ENCODE measurements at places on chromosomes 4 and X.

DNA sequence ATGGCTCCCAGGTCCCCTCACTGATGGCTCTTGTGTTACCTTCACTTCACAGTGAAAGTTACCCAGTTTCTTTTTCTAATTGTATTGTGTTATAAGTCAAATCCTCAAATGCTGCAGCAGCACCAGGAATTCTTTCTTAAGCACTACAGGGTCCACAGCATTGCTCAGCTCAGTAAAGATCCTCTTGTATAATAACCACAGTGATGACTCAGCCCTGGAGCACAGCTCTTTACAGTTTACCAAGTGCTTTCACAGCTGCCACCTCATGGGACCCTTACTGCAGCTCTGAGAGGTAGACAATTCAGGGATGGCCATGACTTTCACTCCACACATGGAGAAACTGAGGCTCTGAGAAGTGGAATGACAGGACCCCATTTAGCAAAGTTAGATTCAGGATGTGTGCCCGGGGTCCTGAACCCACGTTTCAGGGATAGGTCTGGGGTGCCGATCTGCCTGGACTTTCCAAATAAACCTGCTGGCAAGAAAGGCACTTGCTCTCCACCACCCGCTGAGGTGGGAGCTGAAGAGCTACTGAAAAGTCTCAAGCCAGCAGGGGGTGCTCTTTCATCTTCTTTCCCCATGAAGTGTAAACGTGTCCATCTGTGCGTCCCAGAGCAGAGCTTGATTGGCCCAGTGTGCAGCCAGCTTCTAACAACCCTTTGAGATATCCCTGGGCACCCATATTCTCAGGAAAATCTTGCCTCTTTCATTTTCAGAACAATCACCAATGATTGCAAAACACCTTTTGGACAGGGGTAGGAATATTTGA, 35.7 kb upstream of the GABRQ start:
- DNase-seq: no peak

DNA sequence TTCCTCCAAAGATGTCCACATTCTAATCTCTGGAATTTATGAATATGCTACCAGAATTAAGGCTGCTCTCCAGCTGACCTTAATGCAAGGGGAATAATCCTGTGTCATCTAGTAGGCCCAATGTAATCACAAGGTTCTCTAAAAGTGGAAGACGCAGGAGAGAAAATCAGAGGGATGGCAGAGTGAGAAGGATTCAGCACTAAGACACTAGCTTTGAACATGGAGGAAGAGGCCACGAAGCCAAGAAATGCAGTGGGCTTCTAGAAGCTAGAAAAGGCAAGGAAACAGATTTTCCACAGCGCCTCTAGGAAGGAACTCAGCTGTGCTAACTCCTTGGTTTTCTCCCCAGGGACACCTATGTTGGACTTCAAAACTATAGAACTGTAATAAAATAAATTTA, 240.7 kb upstream of the TRAM1L1 start:
- DNase-seq: no peak

DNA sequence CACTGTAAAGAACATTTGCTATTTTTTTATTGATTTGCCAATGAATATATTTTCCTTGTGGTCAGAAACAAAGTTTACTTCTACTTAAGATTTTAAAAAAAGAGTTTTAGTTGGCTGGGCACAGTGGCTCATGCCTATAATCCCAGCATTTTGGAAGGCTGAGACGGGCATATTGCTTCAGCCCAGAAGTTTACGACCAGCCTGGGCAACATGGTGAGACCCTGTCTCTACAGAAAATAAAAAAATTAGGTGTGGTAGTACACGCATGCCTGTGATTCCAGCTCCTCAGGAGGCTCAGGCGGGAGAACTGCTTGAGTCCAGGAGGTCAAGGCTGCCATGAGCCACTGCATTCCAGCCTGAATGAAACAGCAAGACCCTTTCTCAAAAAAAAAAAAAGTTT, 36.8 kb downstream of the LRP2BP start:
- DNase-seq: peak; percentile 65

DNA sequence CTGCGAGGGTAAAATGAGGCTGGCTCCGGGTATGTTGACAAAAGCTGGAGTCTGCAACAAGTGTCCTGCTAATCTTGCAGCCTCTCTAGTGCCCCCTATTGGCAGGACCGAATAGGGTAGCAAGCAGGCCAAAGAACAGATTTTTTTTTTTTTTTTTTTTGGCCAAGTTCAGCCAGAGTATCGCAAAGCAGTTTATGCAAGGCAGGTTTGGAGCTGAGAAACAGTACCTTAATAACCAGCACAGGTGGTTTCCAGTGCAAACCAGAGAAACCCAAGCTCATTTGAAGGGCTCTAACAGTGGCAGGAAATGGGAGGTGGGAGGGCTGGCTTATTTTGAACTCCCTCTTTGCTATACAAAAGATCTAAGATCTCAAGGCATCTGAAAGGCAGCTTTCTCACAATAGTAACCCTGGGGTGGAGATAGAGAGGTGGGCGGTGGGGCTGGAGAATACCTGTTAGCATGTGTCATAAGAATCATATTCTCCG, 38.2 kb upstream of the OCIAD2 start:
- DNase-seq: no peak

DNA sequence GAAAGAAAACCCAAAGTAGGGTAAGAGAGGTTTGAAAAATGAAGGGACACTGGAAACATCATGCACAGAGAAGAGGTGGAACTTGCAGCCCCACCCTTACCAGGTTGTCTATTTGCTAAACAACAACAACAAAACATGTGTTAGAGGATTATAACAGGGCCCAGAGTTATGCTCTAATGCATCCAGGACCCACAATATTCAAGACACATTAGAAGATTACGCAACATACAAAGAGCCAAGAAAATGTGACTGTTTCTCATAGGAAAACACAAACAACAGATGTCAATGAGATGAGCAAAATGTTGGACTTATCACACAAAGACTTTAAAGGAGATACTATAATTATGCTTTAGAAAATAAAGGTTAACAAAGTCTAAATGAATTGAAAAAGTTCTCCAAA, 128.5 kb downstream of the LRBA start:
- DNase-seq: no peak

DNA sequence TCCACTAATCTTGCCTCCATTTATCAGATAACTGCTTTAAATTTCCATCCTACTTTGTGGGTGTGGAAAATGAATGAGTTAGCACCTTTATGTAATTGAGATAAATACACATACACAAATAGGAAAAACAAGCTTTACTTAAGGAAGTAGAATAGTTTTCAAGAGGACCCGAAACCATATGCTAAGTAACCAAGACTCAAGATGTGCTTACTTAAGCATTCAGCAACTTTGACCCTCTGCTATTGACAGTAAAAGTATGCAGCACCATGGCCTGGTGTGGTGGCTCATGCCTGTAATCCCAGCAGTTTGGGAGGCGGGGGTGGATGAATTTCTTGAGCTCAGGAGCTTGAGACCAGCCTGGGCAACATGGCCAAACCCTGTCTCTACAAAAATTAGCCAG, 29.9 kb downstream of the RNF175 start:
- DNase-seq: no peak

GRCh38 chr4:68074397-68074796, 55.3 kb downstream of the TMPRSS11F start:
- DNase-seq: no peak

- no peak for DNase-seq
These were observed 42.2 kb downstream of the ACOX3 start for GRCh38 chr4:8398347-8398746.

GRCh38 chrX:151631822-151632221, 63.4 kb upstream of the PRRG3 start:
- no peak for DNase-seq

DNA sequence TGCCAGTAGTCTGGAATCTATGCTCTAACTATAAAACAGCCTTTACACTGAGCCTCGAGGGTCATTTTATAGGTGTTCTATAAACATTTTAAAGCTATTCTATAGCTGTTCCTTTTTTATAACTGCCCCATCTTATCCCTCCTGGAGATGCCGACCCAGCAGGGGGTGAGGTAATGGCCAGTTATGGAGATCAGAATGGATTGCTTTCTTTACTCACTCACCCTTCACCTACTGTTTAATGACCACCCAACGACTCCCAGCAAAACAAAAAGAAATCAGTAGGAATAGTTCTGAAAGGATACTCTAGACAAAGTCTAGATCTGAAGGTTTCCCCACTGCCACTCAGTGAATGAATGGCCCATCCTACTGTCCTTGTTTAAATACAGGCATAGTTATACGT, 1113.1 kb downstream of the FAT4 start:
- no peak for DNase-seq

GRCh38 chr4:48018112-48018511, 1.5 kb downstream of the NIPAL1 start:
- no peak for DNase-seq

DNA sequence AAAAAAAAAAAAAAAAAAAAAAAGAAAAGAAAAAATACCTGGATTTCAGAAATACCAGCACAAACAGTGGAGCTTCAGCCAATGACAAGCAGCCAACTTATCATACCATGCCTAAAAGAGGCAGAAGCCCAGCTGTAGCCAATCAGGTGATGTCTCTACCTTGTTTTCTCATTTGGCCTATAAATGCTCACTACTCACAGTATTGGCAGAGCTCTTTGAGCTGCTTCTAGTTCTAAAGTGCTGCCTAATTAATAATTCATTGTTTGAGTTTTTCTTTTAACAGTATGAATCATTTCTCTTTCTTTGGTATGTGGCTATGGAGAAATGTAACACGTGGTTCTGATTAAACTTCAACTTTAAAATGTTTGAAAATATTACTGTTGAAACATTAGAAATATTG, 188.8 kb upstream of the TECRL start:
- no peak for DNase-seq

- DNase-seq: no peak
These were observed 357.9 kb downstream of the PPP3CA start for GRCh38 chr4:100989401-100989800.

GRCh38 chr4:189940178-189941004, at the start of gene FRG1:
Gene FRG1, plus strand, starts transcription at chr4:189940872. Its CDS starts 138 bp downstream, at chr4:189941010.
- DNase-seq: peak; percentile 97

GRCh38 chr4:32700838-32701237, 1980.7 kb downstream of the PCDH7 start:
- DNase-seq: no peak

- DNase-seq: peak; percentile 90
These were observed 367.0 kb downstream of the BCOR start for GRCh38 chrX:39730662-39731329.

DNA sequence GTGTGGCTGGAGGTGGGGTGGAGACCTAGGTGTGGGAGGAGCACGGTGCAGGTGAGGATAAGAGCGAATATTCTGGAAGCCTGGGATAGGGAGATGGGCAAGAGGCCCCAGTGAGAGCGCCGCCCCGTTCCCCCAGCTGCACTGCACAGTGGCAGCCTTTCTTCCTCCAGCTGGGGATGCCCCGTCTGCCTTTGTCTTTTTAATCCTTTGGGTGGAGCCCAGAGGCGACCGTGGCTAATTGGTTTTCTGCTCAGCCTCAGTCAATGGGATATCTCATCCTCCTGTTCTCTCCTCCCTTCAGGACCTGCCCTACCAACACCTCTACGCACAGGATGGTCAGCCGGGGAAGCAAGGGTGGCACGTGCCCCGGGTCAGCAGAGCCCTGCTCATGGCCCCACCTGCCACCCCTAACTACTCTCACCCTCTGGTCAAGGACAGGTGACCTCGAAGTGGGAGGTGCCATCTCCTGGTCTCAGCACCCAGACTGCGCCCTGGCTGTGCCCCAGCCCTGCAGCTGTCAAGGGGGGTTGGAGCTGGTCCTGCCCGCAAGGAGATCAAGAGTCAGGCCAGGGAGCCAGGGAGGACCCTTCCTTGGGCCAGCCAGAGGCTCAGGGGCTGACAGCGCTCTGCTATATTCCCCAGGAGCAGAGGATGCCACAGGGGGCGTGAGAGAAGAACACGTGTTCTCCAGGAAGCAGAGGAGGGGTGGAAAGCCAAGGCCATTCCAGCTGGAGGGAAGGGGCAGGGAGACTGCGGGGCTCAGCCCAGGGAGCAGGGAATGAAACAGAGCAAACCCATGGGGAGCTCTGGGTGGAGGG, 64.0 kb downstream of the ADRA2C start:
- DNase-seq: no peak

DNA sequence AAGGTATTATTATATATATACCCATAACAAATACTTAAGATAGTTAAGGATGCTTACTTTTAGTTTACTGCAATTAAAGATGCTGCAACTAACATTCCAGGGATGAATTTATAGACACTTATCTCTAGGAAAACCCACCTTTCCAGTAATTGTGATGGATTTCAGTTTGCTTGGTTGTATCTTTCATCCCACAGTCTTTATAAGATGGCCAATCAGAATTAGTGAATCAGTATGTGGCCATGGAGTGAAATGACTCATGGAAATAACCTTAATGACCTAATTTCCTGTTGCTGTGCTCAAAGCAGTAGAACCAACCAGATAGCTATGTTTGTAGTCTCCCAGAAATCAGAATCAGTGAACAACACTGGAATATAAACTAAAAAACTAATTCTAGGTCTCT, 26.4 kb downstream of the MOSPD2 start:
- no peak for DNase-seq

DNA sequence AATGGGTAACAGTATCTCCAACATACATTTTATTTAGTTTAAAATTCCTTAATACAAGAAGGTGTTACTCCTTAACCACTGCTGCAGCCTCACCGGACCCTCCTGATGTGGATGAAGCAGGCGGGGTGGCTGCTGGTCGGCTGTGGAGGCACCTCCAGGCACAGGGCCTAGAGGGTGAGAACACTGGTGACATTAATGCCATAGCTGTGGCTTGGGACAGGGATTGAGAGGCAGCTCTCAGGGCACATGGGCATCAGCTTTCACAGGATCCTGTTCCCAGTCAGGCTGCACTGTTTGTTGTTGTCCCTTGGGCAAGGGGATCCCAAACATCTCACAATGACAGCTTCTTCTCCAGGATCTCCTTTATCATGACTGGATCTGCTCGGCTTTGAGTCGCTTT, 90.0 kb downstream of the GATB start:
- no peak for DNase-seq

DNA sequence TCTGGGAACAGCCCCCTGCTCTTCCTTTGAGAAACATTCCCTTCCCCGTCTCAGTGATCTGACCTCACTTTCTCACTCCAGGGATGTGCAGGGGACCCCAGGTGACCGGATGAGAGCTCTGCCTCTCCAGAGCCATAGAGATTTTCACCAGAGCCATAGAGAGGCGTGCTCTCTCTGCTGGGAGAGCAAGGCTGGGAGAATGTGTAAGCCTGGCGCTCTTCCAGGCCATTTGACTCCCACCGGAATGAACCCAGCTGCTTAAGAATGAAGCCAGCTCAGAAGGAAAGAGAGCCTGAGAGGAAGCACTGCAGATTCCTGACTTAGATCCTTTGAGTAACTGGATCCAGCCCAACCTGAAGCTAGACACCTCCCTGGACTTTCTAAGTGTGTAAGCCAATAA, 106.4 kb downstream of the DHX15 start:
- no peak for DNase-seq

- DNase-seq: no peak
These were observed 20.9 kb upstream of the CD99L2 start for GRCh38 chrX:150919401-150919800.
